ENCODE measurements at places on chromosomes 5 and 9.

DNA sequence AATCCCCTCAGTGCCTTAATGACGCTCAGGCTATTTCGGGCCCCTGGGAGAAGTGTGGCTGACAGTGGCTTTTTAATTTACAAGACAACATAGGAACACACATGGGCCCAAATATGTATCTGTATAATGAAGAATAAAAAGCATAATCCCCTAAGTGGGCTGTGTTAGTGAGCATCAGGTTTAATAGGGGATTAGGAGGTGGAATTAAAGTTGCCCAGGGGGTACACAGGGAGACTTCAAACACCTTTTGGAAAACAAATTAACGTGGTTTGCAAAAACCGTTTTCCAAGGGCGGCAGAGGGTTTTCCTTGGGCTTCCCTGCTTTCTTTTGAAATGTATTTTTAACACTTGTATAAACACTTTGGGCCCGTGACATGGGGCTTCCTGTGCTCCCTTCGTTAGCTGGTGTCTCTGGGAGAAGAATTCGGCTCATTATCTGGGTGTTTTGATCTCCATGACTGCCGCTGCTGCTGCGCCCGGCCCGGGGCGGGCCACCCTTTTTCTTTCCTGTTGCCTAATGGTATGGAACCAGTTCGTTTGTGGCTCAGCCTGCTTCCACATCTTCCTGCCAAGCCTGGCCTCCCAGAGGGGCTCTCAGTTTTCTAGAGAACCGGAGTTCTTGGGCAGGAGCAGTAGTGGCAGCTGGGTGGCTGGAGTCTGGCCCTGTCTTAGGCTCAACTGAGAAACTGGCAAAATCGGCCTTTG, 173.0 kb downstream of the MACROH2A1 start:
- DNase-seq: no peak

DNA sequence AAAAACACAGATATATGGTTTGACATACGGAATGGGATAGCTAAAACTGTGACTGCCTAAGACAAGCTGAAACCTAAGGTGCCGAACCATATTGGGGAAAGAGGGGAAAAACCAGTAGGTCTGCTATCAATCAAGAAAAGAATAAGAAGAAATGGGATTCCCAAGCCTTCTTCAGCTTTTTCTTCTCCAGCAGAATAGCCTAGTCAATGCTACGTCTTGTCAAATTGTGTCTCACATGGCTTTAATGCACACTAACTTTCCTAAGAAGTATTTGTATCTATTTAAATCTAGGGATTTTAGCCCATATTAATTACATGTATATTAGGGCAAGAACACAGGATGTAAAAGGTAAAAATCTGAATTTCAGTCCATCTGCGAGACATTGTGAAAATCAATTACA, 797 bp upstream of the FBXO38 start:
- no peak for DNase-seq

- DNase-seq: no peak
These were observed 1739.0 kb downstream of the MAT2B start for GRCh38 chr5:165244407-165244806.

GRCh38 chr5:95961617-95962474, at the start of gene ELL2:
Gene ELL2 (minus strand): TSS chr5:95961851. CDS start chr5:95961721, 130 bp downstream.
- DNase-seq: peak; percentile 87

- no peak for DNase-seq
These were observed 43.9 kb upstream of the EGFL7 start for GRCh38 chr9:136618580-136619547.

DNA sequence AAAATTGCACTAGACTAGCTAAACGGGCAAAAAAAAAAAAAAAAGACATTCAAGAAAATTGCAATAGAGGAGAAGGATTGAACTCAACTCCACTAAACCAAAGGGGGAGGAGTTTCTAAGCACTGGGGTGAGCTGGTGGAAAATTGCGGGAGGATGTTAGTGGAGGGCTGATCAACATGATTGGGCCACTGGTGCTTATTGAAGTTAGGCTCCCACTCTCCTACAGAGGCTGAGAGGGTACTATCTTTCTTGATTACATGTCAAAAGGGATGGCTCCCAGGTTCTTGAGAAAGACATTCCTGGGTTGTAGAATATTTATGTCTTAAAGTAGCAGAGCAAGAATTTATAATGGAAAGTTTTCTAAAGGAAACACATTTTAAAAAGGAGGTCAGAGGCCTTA, 38.0 kb downstream of the CAMK4 start:
- DNase-seq: no peak

- no peak for DNase-seq
These were observed 431.1 kb downstream of the PRELID2 start for GRCh38 chr5:145403992-145404391.

DNA sequence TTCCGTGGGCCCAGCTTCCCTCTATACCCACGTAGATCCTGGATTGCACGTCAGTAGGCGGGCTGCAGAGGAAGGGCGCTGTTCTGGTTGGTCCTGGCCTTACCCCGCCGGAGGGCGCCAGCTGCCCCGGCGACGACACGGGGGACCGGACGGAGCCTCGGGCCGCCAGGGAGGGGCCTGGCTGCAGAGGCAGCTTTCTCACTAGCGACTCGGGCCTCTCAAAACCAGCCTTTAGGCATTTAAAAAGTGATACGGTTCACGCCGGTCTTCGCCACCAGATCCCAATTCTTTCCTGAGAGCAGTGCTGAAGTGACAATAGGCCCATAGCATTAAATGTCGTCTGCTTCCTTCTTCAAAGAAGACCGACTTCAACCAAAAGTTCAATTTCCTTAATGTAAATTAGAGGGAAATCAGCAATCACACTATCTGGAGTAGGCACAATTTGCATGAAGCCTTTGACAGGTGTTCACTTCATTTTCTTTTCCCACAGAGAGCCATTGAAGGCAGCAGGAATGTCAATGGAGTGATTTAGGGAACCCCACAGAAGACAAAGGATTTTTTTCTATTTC, 17.6 kb upstream of the UBE2D2 start:
- peak; percentile 68 for DNase-seq

GRCh38 chr5:140408750-140409241, 7.2 kb downstream of the ANKHD1 start:
- peak; percentile 3 for DNase-seq

GRCh38 chr9:88460587-88461332, 72.5 kb downstream of the SPIN1 start:
- DNase-seq: no peak

GRCh38 chr9:116724123-116724522, 37.0 kb downstream of the TRIM32 start:
- no peak for DNase-seq

- no peak for DNase-seq
These were observed 106.3 kb downstream of the NDUFAF2 start for GRCh38 chr5:61051267-61051666.

- no peak for DNase-seq
These were observed 59.9 kb downstream of the GRAMD2B start for GRCh38 chr5:126483156-126483555.

- DNase-seq: no peak
These were observed 11.1 kb downstream of the EXD3 start for GRCh38 chr9:137411645-137412380.

DNA sequence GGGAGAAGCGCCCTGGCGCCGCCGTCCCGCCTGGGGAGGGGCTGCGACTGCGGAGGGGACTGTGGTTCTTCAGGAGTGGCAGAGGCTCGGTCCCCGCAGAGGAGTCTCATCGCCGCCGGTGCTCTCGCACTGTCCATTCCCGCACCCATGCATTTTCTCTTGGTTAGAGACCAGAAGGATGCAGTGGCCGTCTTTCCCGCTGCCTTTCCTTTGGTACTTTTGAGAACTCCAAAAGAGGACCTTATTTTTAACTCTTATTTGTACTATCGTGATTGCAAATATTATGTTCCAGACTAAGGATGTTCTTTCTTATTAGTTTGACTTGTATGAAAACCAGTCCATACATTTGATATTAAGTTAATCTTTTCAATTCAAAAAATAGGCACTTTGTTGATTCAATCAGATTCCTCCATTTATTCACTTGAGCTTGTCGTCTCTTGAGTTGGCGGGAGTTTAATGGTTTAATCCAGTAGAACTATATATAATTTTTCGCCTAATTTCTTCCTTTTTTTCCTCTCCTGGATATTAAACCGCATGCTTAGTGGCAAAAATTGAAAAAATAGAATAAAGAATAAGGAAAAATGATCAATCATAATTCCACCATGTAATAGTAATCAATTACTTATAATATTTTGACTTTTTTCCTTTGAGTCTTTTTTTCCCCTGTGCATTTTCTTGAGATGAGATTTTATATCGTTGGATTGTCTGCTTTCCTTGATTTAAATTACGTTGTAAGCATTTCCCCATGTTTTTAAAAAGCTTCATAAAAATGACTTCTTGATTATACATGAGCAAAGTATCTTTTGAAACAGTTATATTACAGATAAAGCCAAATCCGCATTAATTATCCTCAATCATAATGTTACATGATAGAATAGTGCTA, 861 bp downstream of the ZFYVE16 start:
- peak; percentile 48 for DNase-seq

GRCh38 chr9:133735415-133735775, 2.8 kb downstream of the SARDH start:
- no peak for DNase-seq

GRCh38 chr9:120477534-120478001, 102.4 kb downstream of the CDK5RAP2 start:
- peak; percentile 62 for DNase-seq

DNA sequence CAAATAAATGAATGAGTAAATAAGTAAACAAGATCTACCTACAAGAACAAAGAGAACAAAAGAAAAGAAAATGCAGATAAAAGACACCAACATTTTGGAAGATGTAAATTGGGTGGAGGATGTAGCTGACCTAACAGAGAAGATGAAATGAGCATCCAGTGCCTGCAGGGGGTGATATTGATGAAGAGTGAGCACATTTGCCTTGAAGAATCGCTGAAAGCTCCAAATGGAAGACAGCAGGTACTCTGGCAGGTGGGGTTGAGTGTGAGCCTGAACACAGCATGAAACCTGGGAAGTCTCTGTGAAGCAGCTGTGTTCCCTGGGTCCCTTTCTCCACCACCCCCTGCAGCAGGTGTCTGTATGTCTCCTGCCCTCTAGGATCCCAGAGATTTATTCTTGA, 125.6 kb downstream of the NXNL2 start:
- no peak for DNase-seq

DNA sequence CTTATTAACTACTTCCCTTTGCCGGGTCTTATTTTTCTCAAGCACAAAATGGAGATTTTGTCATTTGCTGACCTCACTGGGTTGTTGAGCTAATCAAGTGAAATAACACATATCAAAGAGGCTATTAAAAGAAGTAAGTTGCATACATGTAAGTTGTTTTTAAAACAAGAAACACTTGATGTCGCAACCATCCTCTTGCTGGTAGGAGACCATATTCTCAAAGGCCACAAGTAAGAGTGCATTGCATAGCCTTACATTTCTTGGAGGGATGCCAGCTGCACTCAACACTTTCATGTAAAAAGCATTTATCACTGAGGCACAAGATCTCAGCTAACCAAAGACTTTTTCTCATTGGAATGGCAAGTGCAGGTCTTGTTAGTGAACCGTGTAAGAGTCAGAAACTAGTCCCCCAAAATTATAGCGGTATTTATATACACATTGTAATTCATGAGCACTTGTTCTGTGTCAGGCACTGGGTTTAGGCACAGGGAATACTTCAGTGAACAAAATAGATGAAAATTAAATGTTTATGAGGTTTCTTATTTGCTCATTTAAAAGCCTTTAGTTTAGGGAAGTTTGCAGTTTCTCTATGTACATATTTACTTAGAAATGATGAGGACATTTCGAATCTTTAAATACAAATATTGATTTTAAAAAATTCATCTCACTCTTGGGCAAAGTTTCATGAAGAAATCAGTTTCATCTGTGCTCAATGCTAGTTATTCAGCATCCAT, 72.0 kb downstream of the ZFAND5 start:
- DNase-seq: no peak

GRCh38 chr5:52283221-52283620, 504.5 kb upstream of the ITGA1 start:
- peak; percentile 42 for DNase-seq

- DNase-seq: peak; percentile 55
These were observed 222.6 kb downstream of the MEF2C start for GRCh38 chr5:88660264-88660946.

- DNase-seq: no peak
These were observed 1.6 kb downstream of the TMEM245 start for GRCh38 chr9:109117856-109118807.

- DNase-seq: no peak
These were observed 76.6 kb upstream of the ACTBL2 start for GRCh38 chr5:57559110-57559635.
